ENCODE measurements at places on chromosomes 7 and 10.

DNA sequence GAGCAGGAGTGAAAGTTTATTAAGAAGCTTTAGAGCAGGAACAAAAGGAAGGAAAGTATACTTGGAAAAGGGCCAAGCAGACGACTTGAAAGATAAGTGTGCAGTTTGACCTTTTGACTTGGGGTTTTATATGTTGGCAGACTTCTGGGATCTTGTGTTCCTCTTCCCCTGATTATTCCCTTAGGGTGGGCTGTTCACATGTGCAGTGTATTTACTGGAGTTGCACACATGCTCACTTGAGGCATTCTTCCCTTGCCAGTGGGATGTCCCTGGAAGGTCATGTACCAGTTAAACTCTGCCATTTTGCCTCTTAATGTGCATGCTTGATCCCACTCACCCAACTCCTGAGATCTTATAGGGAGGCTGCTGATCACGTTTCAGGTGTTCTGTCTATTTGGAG lies 23.4 kb upstream of the ARHGAP12 start:
- no peak for DNase-seq

GRCh38 chr10:33441561-33441960 lies 107.1 kb upstream of the NRP1 start:
- no peak for DNase-seq

DNA sequence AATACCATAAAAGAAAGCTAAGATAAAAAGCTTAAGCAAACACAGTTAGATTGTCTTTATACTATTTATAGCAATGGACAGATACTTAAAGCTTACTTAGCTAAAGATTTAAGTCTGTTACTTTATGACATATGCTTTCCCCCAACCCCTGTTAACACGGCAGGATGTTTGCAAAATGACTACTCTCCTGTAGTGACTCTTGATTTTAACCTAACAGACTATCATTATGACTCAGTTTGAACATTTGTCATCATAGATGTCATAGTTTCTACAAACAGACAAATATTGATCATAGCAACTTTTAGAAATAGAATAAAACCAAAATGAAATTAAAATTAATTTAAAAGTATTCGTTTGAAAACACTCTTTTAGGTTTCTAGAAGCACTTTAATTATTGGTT lies 7.8 kb upstream of the COMMD3 start:
- no peak for DNase-seq

- no peak for DNase-seq
Measured at GRCh38 chr10:624312-624604, 65.2 kb downstream of the DIP2C start.
